NCI-H2107 (cell line): ENCODE measurements at places on chromosomes 13 and 19.

- DNase-seq, result no peak
Measured at GRCh38 chr13:112894673-112895481, 74.1 kb upstream of the MCF2L start.

- no peak for DNase-seq
Measured at GRCh38 chr13:98485561-98485960, 91.3 kb downstream of the STK24 start.

- no peak for DNase-seq
Measured at GRCh38 chr13:27644302-27644701, 22.6 kb downstream of the POLR1D start.

GRCh38 chr13:32473650-32474049, 45.7 kb upstream of the N4BP2L1 start:
- DNase-seq, result no peak

GRCh38 chr13:49410477-49410876, 33.4 kb downstream of the CAB39L start:
- no peak for DNase-seq

- DNase-seq, result no peak
Measured at GRCh38 chr13:105428811-105429210, 1106.7 kb downstream of the EFNB2 start.

DNA sequence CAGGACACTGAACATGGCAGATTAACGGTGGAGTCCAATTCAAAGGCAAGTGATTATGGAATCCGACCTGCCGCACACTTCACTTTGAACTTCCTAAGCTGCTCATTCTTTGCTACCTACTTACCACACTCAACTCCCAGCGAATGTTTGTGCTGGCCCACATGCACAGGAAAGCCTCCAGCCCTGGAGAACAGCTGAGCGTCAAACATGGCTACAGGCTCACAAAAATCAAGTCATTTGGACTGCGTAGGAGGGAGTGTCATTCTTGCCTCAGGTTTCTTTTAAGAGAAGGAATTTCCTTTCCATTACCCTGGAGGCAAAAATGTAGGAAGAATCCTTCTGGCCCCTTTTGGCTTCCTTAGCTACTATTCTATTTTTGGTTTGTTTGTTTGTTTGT, 41.3 kb upstream of the IPO5 start:
- no peak for DNase-seq

DNA sequence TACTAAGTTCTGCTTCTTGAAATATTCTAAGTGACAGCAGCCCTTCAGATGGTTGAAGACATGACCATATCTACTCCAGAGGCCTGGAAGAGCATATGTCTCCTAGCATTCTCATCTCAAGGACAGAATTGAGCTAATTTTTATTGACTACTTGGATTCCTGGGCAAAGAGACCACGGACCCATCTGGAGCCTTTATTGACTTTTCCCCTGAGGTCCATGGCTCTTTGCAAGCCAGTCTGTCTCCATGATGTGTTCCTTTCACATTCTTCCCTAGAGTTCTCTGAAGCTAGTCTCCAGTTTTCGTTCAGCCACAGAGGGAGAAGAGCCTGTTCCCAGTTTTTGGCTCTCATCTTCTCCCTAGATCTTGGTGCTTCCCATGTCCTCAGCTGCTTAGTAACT, 202.7 kb downstream of the PCCA start:
- DNase-seq, result no peak

GRCh38 chr19:919199-920050, 2.3 kb downstream of the KISS1R start:
- no peak for DNase-seq

- no peak for DNase-seq
Measured at GRCh38 chr19:43353606-43354304, at the start of gene CD177. Gene CD177 (plus strand): TSS chr19:43353686. CDS start chr19:43353715, 29 bp downstream.

GRCh38 chr13:72043366-72043765, 176.4 kb upstream of the DACH1 start:
- DNase-seq, result no peak

- no peak for DNase-seq
Measured at GRCh38 chr13:40181203-40181845, 485.1 kb downstream of the FOXO1 start.

- DNase-seq, result no peak
Measured at GRCh38 chr13:38636761-38637160, 50.1 kb upstream of the FREM2 start.
